Effector memory CD4-positive, alpha-beta T cell (primary cell): ENCODE measurements at places on chromosomes 11 and 22.

DNA sequence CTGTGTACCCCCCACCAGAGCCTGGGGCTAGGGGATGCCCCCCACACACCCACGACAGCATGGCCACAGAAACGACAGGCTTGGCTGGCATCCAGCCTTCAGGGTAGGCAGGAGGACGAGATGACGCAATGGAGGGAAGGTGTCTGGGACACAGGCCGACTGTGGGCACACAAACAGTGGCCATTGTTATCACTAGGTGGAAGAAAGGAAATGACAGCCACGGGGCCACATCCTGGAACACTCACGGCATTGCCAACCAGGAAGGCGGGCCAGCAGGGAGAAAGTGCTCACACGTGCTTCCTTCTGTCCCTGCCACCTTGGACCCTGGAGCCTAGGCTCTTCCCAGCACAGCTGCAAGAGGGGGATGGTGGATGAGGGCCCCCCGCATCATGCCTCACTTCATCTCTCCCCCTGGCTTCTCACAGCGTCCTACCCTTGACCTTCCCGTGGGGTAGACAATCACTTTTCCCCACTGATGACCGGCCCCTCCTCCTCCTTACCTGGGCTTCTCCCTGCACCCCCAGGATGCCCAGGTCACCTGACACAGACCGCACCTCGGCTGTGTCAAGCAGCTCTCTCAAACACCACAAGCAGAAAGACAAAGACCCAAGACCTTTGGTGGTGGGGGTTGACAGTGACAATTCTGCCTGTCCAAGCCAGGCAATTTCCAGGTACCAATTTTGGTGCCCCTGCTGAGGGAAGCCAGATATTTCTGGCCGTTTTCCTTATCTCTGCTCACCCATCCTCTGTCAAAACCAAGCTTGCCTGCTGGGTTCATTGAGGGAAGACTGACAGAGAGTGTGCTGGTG is 8.6 kb downstream of the PLA2G6 start:
- peak; percentile 35 for DNase-seq

GRCh38 chr22:39303358-39303757 is 16.1 kb downstream of the RPL3 start:
- no peak for DNase-seq

DNA sequence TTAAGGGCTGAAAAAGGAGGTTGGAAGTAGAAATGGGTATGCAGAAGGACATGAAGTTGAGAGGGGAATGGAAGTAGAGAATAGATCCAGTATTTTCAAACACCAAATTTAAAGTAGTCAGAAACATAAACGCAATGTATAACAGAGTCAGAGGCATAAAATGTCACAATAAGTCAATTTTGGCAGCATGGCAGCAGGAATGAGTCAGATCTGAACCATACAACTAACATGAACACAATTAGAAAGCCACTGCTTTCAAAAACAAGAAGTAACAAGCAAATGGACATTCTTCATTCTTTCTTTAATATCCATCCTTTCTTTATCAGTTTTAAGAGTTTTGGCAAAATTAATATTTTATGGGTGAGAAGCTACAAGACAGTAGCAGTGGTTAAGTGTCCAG is 2.5 kb downstream of the CHORDC1 start:
- no peak for DNase-seq

DNA sequence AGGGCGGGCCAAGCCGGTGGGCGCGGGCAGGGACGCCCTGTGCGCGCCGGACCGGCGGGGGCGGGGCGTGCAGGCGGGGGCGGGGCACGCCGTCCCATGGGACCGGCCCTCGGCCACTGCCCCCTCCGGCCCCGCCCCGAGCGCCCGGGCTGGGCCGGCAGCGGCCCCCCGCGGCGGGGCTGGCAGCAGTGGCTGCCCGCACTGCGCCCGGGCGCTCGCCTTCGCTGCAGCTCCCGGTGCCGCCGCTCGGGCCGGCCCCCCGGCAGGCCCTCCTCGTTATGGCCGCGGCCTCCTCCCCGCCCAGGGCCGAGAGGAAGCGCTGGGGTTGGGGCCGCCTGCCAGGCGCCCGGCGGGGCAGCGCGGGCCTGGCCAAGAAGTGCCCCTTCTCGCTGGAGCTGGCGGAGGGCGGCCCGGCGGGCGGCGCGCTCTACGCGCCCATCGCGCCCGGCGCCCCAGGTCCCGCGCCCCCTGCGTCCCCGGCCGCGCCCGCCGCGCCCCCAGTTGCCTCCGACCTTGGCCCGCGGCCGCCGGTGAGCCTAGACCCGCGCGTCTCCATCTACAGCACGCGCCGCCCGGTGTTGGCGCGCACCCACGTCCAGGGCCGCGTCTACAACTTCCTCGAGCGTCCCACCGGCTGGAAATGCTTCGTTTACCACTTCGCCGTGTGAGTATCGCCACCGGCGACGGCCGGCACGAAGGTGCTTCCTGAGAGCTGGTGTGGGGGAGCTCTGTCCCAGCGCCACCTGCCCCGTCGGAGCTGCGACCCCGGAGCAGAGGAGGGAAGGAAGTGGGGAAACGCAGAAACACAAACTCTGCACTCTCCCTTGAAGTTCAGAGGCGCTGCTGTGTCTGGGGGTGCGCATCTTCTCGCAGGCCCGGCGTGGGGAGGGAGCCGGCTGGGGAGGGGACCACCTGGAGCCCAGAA is at the start of gene KCNQ1:
Gene KCNQ1 (plus strand): TSS at position 188 of the 925 bp plus-strand sequence. CDS start 91 bp downstream, at position 279.
- DNase-seq: no peak

GRCh38 chr11:32033067-32033466 is 57.8 kb upstream of the RCN1 start:
- DNase-seq: no peak

DNA sequence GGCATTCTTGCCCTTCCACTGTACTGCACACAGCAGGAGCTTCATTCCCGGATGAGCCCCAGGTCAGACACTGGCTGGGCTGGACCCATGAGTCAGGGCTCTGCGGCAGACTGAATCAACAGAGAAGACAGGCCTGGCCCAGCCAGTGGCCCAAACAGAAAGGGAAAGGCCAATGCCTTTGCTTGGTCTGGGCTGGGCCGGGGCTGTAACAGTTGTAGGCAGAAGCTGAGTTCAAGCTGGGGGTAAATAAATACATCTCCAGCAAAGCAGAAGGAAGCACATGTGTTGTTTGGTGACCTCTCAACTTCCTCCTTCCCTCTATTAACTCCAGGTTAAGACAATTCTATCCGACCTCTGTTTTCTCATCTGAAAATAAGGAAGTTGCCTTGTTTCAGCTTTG is 1.8 kb upstream of the SMIM35 start:
- DNase-seq: no peak

- DNase-seq: no peak
Observed at GRCh38 chr11:82895437-82896091, 4.7 kb downstream of the PRCP start.

DNA sequence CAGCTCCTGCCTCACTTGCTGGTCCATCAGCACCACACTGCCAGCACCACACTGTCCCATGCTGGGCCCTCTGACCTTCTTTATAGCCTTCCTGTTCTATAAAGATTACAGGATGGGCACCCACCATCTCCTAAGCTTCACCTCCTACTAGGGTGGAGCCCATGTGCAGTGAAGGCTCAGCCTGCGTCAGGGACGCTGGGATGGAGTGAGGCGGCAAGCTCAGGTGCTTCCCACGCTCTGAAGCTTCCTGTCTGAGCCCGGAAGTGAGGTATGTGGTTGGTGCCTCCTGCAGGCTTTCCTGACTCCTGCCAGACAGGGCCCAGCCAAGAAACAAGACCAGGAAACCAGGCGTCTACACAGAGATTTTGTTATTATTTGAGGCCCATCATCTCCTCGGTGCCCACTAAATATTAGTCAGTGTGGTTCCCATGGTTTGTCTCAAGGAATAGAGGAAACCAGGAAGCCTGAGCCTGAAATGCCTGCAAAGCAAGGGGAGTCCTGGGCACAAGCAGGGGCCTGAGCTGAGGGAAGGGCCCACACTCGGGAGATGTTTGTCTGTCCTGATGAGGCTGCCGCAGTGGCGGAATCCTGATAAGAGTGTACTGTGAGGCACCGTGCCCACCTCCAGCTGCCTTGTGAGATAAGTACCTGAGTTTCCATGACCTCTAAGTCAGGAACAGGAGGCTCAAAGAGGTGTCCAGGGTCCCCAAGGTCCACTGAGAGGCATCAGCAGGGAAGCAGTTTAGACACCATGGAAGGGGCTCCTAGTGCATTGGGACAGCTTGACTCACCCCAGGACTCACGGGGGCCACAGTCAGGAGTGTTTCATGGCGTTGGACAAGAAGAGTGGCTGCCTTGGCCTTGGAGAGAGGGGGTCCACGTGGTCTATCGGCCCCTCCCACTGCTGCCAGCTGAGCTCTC is 22.0 kb downstream of the RSPH14 start:
- DNase-seq: peak; percentile 57

DNA sequence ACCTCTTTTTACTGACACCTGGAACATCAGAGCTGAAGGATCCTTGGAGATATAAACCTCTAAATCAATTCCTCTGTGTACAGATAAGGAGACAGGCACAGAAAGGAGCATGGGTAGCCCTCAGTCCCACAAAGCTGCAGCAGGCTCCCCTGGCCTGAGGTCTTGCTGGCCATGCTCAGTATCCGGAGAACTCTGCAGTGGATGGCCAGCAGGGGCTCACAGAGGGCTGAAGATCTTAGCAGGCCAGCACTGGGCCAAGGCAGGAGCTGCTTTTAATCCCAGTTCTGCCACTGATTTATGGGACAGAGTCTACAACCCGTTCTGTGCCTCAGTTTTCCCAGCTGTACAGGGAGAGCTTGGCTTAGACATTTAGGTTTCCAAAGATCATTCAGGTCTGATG is 52.6 kb upstream of the LRRC32 start:
- no peak for DNase-seq

GRCh38 chr22:40679249-40679963 is at the start of gene MCHR1:
Gene MCHR1, plus strand, starts transcription at chr22:40679484. Its CDS starts 169 bp downstream, at chr22:40679653.
- no peak for DNase-seq

GRCh38 chr11:124762105-124762623 is at the start of gene ESAM:
Gene ESAM, minus strand, starts transcription at chr11:124762290. Its CDS starts 136 bp downstream, at chr11:124762154.
- DNase-seq: peak; percentile 55

- no peak for DNase-seq
Observed at GRCh38 chr11:69274531-69275016, 19.4 kb upstream of the MYEOV start.

- DNase-seq: peak; percentile 32
Observed at GRCh38 chr22:38230108-38230825, 28.5 kb downstream of the MAFF start.

- no peak for DNase-seq
Observed at GRCh38 chr11:11395126-11395525, 42.1 kb upstream of the CSNK2A3 start.

DNA sequence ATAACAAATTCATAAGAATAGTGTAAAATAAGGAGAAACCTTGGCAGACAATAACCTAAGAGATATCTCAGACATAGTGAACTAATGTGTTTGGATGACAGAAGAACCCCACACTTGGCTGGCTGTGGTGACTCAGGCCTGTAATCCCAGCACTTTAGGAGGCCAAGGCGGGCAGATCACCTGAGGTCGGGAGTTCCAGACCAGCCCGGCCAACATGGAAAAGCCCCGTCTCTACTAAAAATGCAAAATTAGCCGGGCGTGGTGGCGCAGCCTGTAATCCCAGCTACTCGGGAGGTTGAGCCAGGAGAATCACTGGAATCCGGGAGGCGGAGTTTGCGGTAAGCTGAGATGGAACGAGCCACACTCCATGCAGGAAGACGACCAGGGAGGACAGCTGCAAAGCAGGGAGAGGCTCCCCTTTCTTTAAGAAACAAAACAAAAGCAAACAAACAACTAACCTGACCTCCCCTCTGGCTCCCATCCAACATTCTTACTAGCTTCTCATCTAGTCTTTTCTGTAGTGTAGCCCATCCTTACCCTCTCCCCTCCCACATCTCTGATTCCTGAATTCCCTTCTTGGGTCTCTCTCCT is 84.2 kb downstream of the ZNF280B start:
- no peak for DNase-seq

GRCh38 chr11:109527496-109527895 is 105.5 kb downstream of the C11orf87 start:
- no peak for DNase-seq

DNA sequence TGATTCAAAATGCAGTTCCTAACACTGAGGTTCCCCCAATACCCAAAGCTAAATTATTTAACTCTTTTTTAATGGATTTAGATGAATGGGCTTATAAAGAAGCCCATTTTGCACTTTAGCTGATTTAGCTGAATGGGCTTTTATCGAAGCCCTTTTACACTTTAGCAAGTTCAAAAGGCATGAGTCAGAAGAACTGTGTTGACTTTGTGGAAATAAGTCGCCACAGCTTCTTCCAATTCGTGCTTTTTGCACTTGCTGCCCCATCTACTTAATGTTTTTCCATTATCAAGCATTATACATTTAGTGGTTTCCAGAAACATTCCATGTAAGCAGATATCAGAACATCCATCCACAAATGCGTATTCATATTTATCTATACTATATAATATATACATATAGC is 20.5 kb upstream of the GRIA4 start:
- no peak for DNase-seq

DNA sequence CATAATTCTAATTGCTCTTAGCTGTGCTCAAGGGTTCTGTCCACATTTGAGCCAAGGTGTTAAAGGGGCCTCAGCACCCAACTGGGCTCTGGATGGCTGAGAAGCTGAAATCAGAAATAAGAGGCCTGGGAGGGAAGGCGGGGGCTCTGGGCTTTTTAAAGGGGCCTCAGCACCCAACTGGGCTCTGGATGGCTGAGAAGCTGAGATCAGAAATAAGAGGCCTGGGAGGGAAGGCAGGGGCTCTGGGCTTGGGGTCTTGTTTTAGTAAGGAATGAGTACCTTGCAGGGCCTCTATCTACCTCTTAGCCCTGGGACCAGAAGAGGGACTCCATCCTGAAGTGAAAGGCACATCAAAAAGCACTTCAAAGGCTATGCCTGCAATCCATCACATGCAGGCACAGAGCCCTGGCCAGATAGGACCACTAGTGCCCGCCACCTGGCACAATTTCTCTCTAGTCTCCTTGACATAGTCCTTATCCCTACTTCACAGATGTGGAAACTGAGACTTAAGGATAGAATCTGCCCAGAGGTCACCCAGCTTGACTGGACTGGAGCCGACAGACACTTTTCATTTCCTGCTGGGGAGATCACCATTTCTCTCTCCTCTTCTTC is 35.6 kb downstream of the DKK3 start:
- no peak for DNase-seq

DNA sequence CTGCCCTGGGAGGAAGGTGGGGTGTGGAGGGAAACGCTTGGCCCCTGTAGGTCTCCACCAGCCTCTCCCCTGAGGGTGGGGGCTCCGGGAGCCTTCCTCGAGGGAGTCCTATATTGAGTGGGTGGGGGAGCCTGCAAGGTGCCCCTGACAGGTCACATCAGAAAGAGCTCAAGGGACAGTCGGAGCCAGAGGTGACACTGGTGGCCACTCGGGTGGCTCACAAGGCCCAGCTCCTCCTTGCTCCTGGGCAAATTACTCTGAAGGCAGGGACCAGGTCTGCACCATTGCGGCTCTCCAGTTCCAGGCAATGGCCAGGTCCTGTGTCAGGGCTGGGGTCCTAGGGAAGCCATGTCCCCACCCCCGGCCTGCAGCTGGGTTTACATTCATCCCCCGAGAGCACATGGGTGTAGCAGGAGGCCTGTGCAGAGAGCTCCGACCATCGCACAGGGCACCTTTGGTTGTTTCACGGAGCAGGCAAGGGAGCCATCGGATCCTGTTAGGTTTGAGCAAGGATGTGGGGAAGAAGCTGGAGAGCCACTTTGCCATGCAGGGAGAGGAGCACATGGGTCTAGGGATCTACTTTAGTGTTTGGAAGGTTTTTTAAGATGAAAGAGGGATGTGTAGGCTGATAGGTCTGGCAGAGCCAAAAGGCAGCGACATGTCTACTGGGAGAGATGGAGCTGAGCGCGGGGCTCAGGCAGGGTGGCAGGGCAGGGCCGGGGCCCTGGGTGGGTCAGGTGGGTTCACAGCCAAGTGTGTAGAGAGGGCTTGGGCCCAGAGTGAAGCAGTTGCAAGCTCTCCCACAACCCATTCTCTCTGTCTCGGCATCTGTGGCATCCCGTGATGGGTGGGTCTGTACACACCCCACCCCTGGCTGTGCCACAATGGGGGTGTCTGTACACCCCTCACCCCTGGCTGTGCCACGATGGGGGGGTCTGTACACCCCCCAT is 14.8 kb downstream of the CCND1 start:
- DNase-seq: no peak
